ENCODE measurements at places on chromosomes 16 and 17.

DNA sequence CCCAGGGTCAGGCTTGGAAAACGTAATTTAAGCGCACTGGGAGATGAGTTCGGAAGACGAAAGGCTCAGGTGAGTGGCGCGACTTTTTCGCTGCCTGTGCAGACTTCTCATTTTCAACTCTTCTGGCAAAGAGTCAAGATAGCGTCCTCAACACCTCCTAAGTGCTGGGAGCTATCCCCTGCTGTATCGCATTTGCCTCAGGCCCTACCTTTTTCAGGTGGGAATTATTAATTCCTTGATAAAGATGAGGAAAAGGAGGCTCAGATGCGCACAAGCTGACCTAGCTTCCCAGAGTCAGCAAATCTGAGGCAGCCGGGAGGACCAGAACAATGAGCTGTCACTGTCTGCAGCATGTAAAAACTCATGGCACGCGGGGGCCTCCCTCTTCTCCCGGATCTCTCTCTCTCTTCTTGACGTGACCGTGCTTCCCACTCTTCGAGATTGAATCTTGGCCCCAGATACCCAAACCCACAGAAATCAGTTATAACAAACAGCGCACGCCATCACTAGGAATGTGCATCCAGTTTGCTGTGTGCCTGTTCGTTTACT is 512 bp upstream of the ADAMTS18 start:
- no peak for DNase-seq

DNA sequence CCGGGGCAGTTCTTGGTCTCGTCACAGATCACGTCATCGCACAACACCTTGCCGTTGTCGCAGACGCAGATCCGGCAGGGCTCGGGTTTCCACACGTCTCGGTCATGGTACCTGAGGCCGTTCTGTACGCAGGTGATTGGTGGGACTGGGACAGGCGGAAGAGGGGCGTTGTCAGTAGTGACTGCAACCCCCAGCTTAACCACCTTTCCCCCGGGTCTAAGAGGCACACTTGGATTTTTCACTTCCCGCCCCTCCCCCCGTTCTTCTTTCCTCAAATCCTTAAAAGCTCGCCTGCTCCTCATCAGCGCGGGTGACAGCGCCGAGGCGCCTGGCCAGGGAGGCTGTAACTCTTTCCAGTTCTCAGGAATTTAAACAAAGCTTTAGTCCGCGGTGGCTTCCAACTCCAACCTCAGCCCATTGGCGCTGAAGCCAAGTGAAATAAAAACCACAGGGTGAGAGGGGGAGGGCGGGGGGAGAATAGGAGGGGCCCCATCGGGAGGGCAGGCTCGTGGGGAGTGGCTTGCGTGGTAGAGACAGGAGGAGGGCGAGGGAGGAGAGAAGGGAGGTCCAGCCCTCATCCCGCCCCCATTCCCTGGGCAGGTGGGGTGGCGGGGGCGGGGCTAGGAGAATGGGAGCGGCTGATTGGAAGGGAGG is 1.5 kb downstream of the COL1A1 start:
- peak; percentile 93 for DNase-seq

- DNase-seq, result no peak
Observed at GRCh38 chr17:5775098-5775497, 190.8 kb upstream of the NLRP1 start.

DNA sequence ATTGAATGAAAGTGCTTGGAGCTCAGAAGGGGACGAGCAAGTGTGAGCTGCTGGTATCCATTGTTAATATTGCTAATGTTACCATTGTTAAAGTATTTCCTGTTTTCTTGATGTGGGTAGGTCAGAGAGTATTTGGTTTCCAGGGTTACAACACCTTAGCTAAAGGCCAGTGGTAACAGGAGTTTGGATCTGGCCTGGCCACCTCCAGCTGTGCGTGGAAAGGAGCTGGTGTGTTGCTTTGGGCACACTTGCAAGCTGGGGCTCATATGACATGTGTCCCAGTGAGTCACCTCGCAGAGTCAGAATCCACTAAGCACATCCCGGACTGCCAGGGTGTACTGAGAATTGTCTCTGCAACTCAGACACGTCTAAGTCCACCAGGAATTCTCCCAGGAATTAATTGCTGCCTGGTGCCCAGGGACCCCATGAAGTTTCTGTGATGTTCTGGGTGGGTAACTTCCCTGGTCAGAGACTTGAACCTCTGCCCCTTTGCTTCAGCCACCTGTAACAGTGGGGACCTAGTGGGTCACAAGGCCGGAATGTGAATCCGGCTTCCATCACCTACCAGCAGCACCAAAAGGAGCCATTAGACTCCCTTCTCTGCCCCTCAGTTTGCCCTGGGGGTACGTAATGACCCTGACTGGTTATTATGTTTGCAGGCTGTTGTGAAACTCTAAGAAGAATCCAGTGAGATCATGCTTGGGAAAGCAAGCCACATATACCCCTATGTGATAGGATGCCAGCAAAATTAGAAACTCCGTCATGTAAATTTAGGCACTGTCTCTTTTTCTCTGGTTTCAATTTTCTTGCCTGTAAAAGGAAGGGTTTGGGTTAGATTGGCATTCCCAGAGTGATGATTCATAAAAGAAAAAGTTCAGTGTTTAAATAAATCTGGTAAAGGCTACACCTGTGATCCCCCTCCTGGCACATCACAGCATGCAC is 12.8 kb downstream of the SLC6A2 start:
- peak; percentile 64 for DNase-seq

GRCh38 chr16:84314814-84315213 is 20.1 kb downstream of the WFDC1 start:
- DNase-seq, result no peak

GRCh38 chr16:11673091-11674000 is 5.1 kb downstream of the SNN start:
- DNase-seq, result no peak

GRCh38 chr17:63942309-63942985 is 10.3 kb upstream of the CD79B start:
- DNase-seq, result no peak

DNA sequence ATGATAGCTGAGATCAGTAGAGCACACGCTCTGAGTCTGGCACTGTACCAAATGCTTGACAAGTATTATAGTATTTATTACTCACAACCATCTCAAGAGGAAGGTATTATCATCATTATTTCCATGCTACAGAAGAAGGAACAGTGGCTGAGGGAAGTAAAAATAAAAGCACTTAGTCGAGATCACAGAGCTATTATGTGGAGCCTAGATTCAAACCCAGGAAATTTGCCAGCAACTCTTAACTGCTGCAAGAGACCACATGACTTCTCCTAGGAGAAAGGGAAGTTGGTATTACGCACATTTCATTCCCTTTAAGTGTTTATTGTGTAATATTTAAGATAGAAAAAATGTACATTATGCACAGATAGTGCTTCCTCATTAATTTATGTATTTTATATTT is 1.0 kb upstream of the RHOT1 start:
- peak; percentile 82 for DNase-seq
